ENCODE measurements at places on chromosomes 2 and 18.
A peak's percentile ranks its signal among the peaks of the same experiment; 100 is the strongest.

DNA sequence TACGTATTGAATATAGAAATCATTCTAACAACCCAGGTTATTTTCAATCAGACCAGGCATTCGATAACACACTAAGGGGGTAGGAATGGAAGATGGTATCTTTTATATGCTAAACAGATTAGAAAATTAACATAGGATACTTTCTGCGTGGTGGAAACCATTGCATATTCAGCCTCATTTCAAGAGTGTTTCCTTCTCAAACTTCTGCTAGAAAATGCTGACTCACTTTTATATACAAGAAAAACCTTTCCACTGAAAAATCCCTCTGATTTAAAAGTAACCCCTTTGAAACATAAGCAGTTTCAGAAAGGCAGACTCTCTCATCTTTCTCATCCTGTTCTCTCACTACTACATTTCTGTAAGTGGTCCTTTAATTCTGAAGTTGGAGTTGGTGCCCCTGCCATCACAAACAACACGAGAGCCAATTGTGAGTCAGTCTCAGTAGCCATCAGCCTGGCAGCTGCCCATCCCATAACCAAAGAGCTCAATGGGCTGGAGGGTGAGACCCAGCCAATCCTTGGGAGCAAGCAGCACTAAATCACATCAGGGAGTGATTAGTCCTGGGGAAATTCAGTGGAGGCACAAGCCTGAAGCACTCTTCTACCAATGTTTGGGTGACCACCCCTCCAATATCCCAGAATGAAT lies 343.1 kb downstream of the CELF4 start:
- DNase-seq, result no peak

- no peak for DNase-seq
These were observed 340.6 kb downstream of the PAX3 start for GRCh38 chr2:221958224-221958623.

- DNase-seq, result no peak
These were observed 194.8 kb upstream of the SLC8A1 start for GRCh38 chr2:40646642-40647041.

DNA sequence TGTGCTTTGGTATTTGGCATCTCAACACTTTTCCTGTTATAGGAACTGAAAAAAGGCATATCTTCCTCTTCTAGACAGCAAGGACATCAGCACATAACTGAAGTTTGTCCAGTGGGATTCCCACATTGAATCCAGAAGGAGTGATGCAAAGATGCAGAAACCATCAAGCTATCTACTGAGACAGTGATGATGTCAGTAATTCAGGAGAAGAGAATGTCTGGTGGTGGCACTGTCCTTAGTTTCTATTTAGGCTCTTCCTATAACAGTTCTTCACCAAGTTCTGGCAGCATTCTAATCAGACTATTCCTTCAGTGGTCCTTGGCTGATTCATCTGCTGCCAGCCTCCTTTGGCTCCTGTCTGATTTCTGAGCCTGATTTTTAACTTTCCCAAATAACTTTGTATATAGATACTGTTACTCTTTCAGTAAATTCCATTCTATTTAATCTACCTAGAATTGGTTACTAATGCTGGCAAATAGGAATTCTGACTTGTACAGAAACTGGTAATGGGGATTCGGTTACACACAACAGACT lies 56.6 kb upstream of the AGPS start:
- DNase-seq, result no peak

DNA sequence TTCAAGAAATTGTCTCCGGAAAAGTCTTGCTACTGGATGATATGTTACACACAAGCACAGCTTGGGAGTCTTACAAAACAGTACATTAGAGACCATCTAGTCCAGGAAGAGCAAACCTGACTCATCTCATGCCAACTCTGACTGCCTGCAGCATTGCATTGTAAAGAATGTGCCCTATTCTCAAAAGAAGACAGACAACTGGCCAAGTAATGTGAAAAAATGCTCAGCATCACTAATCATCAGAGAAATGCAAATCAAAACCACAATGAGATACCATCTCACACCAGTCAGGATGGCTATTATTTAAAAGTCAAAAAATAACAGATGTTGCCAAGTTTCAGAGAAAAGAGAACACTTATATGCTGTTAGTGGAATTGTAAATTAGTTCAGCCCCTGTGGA lies 42.7 kb upstream of the GORASP2 start:
- no peak for DNase-seq

GRCh38 chr2:111095434-111095833 lies 25.3 kb upstream of the BCL2L11 start:
- no peak for DNase-seq

DNA sequence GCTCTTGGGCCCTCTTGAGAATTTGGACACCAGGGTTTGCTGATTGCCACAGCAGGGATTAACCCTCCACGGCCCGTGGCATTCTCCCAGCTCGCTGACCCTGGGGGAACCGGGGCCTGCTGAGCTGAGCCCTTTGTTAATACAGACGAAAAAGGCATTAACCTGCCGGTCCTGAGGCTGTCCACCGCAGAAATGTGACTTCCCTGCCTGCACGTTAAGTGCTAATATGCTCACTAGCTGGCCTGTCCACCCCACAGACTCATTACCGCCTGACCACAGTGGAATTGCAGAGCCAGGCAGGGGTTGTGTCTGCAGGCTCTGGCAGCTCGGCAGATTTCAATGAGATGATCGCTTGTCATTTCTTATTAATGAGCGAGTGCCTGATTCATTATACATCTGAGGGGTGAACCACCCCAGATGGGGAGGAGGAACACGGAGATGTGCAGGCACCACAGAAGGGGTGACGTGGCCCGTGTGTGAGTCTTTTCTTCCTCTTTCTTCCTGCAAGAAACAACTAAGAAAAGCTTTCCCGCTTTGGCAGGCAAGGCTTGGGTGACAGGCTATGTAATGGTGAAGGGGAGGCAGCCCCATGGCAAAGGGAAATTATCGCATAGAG lies 126.0 kb downstream of the GLI2 start:
- DNase-seq, result no peak

- DNase-seq, result no peak
These were observed 80.2 kb upstream of the ITGA4 start for GRCh38 chr2:181376999-181377398.

GRCh38 chr2:33268246-33268831 lies 208.1 kb upstream of the RASGRP3 start:
- DNase-seq, result no peak

DNA sequence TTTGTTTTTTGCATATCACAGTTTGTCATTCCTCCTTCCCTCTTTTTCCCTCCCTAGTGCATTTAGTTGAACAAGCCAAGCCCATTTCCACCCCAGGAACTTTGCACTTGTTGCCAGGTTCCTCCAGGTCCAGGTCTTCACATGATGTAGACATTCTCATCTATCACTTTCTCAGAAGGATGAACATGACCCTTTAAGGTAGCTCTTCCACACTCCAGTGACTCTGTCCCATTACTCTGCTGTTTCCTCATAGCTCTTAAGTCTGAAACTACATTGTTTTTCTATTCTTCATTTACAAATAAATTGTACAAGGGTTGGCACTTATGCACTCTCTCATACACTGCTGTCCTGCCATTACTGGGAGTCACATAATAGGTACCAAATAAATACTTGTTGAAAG lies 6.1 kb downstream of the KYNU start:
- DNase-seq, result no peak

- no peak for DNase-seq
These were observed 5.5 kb downstream of the DGKD start for GRCh38 chr2:233359823-233360222.

- no peak for DNase-seq
These were observed 176.2 kb upstream of the ST6GAL2 start for GRCh38 chr2:107062173-107062572.

- no peak for DNase-seq
These were observed 16.9 kb upstream of the CYRIA start for GRCh38 chr2:16682431-16683118.

GRCh38 chr2:235270291-235270690 lies 223.6 kb upstream of the AGAP1 start:
- DNase-seq, result no peak

- no peak for DNase-seq
These were observed 174.6 kb downstream of the TGIF1 start for GRCh38 chr18:3624546-3624934.

- no peak for DNase-seq
These were observed 828.4 kb upstream of the CHAC2 start for GRCh38 chr2:52939250-52939649.

DNA sequence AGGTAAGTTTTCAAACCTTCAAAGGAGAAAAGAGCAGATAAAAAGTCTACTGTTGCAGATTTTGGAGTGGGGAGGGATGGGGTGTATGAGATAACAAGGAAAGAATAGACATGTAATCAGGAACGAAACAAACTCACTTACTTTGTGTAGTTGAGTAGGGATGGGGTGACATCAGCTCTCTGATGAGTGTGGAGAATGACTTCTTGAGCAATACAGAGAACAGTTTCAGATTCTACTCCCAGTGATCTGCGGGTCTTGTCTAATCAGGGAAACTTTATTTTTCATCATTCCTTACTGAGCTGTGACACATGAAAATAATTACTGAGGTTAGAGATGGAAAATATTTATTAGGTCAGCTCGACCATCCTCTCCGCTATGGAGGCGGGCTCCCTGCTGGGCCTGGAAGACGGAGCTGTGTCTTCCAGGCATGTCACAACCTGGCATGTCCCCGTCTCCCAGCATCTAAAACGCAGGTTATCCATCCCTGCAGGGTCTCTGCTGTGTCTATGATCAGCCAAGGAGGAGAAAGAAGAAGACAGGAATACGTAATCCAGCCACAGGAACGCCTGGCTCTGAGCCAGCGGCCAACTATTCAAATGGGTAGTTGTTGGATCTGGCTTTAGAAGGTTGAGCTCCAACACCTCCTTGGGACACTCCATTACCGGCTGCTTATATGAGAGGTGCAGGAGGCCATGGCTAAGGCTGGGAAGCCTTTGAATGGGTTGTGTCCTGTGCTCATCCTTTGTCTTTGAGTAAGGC lies 99.0 kb upstream of the SATB2 start:
- no peak for DNase-seq

GRCh38 chr18:58344080-58344670 lies 284.7 kb downstream of the ALPK2 start:
- DNase-seq, result no peak

GRCh38 chr2:233404222-233404621 lies 49.9 kb downstream of the DGKD start:
- peak; percentile 30 for DNase-seq

DNA sequence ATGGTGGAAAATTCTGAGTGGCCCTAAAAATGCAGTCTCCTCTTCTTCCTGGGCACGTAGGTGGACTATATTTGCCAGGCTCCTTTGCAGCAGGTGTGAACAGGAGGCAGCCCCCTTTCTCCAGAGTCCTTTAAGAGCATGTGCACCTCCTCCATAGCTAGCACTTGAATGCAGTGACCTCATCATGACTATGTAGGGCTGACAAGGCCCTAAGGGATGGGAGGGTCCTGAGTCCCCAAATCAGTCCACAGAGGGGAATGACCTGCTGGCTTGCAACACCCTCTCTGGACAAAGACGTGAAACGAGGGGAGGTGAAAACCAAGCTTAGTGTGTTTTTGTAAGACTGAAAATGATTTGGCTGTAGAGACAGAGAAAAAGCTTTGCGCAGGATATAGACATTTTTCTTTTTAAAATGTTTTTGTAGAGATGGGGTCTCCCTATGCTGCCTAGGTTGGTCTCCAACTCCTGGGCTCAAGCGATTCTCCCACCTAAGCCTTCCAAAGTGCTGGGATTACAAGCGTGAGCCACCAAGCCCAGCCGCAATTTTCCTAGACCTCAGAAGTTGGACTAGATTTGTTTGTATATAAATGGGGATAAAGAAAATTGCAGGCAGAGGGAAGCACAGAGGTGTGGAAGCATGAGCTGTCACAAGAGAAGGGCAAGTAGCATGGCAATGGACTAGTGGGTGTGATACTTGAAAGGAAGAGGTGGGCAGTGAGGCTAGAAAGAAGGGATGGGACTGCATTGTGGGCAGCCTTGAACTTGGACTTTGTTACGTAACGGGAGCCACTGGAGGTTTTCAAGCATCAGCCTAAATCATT lies 28.8 kb downstream of the LONRF2 start:
- DNase-seq, result no peak

GRCh38 chr18:75246721-75247610 lies 36.4 kb downstream of the TSHZ1 start:
- DNase-seq, result no peak

DNA sequence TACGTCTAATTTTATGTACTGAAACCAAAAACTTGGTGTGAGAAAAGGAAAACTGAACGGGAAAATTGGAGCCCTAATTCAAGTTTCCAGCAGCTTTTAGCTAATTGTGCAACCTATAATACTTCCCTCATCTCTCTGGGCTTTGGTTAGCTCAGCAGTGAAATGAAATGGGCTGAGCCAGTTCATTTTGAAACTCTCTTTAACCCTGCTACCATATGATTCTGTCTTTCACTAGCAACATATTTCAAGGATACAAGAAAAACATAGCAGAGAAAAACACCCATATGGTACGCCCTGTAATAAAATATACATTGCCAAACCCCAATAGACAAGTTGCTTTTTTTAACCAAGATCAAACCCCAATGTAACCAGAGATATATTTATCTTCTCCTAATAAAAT lies 799 bp downstream of the SYT4 start:
- no peak for DNase-seq

GRCh38 chr18:61173554-61173953 lies 159.7 kb upstream of the CDH20 start:
- DNase-seq, result no peak

DNA sequence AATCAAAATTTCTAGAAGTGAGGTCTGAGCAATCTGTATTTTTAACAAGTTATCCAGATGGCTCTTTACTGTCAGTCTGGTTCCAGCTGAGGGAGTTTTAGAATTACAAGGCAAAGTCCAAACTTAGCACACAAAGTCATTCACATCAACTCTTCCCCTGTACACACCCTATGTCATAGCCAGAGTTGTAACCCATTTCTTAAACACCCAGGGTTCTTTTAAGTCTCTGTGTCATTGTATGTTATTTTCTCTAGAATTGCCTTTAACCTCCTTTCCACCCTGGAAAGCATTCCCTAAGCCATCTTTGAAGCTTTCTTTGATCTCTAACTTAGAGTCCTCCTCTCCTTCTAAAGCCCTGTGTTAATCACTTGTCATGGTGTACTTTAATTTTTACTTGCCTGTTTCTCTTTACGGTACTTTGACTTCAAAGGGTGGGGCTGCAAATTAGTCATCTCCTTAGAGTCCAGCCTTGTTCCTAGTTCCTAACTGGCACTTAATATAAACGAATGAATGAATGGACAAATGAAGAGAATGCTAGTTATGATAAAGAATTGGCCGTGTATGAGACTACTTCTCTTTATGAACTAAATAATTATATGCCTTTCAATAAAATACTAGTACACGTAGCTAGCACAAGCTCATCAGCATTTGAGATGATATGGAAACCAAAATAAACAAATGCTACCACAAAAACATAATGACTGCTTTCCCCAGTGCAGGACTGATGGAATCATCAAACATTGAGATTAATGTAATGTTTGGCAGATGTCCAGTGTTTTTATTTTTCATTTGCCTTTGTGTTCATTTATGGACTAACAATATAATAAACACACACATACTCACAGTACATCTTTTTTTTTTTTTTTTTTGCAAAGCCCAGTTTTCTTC lies 11.9 kb upstream of the ACTR3 start:
- DNase-seq, result no peak
